ENCODE measurements at places on chromosomes 11 and 22.

GRCh38 chr11:18590571-18590970, 2.0 kb upstream of the UEVLD start:
- DNase-seq = no peak

DNA sequence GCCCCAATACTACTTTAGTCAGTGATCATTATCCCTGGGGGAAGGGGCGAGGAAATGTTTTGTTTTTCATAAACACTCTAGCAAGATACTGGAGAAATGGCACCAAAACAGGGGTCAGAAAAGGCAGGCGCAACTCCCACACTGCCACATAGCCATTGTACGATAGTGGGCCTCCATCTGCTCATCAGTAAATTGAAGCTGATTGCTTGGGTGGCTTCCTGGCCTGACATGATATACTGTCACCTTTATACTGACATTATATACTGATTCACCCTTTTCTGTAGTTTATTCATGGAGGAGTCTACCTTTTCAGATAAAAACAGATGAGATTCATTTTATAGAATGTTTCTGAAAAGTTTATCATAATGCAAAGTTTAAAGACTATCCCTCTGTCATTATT, 51.6 kb upstream of the CCDC34 start:
- DNase-seq = no peak

DNA sequence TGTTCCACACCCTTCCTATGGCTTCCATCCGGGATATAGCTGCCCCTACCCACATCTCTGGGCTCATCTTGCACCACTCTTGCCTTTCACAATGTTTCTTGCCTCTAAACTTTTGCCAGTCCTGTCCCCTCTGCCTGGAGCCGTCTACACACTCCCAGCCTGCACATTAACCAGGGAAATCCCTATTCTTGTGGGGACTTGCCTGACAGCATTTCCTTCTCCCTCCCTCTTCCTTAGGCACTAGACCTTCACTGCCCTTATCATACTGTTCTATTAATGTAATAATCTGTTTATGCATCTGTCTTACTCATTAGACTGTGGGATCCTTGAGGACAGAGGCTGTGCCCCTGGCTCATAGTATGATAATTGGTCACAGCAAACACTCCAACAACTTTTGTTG, 5.8 kb upstream of the TTC12 start:
- DNase-seq = no peak

- DNase-seq = no peak
These were observed 75.6 kb downstream of the BLID start for GRCh38 chr11:122040464-122040863.

DNA sequence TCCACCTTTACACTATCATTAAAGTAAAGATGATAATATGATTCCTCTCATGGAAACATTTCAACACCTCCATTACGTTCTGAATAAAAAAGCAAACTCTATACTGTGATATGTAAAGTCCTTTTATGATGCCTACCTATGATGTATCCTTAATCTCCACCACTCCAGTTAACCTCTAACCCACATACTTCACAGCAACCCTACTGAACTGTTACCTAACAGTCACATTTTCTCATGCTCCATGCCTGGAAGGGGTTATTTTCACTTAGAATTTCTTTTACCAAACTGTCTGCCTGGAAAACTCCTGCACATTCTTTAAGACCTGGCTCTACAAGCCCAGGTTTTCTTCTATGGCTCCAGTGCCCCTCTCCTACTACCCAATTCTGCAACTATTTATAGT, 129.1 kb downstream of the FCHSD2 start:
- no peak for DNase-seq

DNA sequence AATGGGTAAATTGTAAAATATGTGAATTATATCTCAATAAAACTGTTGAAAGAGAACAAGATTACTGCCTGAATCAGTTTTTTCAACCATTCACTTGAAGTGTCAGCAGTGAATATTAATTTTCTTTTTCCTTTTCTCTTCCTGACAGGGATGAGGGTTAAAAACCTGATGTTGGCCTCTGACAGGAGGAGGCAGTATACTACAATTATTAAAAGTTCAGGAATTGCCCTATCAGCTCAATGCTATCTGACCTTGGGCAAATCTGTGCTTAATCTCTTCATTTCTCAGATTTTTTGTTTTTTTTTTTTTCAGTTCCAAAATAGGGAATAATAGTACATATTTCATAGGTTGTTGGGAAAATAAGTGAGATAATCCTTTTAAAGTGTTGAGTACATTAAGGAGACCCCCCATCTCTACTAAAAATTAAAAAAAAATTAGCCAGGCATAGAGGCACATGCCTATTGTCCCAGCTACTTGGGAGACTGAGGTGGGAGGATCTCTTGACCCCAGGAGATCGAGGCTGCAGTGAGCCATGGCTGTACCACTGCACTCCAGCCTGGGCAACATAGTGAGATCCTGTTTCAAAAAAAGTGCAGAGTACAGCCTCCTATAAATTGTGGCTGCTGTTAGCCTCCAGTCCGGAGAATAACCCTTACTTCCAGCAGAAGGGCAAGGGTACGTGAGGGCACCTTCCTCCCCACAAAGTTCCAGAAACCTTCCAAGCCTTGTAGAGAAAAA, 48.8 kb downstream of the TRIM44 start:
- DNase-seq = no peak

GRCh38 chr22:41900652-41901312, 14.1 kb downstream of the SHISA8 start:
- DNase-seq = no peak

DNA sequence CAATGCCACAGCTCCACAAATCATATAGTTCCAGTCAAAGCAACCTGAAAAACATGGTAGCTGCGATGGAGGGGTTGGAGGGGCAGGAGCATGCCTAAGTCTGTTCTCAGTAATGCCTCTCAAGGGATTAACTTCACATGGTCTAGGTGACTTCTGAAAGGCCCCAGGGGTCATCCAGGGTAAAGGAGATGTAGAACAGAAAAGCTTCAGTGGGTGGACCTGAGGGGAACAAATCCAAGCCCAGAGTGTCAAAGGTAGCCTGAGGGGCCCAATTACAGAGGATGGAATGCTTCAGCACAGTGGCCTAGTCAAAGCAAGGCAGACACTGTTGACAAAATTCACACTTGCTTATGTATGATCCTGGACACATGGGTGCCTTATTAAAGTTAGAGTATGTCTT, 23.3 kb downstream of the OR4D9 start:
- DNase-seq = no peak

DNA sequence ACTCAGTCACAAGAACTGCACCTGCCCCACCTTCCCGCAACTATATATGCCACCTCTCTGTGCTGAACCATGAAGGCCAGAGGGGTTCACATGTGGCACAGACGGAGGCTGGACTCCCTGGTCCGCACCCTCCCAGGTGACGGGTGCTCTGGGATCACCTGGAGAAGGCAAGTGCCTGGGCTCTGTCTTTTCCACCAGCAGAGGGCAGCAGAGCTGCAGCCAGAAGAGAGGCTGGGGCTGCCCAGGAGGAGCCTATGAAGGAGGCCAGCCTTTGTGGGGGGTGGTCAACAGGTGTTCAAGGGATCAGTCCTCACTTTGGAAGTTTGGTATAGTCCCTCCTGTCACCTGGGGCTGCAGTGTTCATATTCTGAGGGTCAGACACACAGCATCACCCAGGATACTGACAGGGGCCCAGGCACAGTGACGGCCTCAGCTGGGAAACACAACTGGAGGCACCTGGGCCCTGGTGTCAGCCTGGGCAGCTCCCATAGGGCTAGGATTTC, 39.2 kb upstream of the IGLL5 start:
- peak; percentile 13 for DNase-seq

DNA sequence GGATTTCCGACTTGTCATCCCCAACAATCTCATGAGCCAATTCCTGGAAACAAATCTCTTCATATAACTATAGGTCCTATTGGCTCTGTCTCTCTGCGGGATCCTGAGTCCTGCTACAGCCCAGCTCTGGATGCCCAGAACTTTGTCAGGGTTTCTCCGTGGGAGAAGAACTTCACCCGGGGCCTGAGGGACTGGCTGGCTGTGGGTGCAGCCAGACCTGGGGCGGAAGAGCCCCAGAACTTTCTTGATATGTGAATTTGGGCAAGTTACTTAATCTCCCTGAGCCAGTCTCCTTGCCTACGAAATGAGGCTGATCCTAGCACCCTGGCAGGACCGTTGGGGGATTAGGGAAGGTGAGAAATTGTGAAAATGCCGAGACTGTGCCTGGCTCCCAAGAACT, 6.6 kb upstream of the TRIM29 start:
- DNase-seq = no peak

DNA sequence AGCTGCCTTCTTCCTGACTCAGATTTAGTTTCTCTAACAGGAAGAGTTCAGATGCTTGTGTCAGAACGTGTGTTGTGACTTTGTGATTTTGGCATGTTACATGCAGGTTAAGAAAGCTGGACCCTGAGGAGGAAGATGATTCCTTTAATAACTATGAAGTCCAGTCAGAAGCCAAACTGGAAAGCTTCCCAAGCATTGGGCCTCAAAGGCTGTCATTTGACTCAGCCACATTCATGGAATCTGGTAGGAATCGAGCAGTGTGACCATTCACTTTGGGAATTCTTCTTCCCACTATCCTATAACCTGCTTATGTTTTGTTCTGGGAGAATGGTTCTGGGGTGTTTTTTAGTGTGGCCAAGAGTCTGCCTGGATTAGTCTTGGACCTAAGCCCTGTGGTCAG, 48.0 kb downstream of the CABIN1 start:
- DNase-seq = no peak

DNA sequence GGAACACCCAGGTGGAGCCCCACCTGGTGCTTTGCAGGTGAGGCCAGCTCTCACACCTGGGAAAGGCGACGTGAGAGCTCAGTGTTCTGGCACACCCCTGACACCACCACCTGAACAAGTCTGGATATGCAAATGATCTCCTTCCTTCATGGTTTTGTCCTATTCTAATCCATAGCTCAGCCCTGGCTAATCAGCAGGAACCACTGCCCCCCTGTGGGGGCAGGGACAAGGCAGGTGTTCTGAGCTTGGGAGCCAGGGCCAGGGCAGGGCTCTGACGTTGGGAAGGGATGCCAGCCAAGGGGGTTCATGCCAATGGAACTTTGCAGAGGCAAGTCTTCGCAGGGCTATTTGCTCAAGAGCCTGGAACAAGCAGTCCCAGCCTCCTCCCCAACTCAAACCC, 144.2 kb downstream of the TRIM29 start:
- DNase-seq = no peak

DNA sequence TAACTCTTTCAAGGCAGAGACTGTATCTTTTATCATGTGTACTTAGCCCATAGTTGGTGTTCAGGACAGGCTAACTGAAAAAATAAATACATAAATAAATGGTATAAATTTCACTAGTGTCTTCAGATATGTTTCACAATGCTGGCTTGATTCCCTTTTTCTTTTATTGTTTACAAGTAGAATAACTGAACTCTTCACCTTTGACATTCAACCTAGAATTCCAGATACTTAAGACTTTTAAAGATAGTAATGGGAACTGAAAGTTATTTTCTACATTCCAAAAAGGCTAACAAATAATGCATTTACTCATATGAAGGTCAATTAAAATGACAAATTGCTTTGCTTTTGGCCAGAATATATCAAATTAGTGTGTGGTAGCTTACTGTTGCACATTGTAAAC, 411.3 kb upstream of the TENM4 start:
- DNase-seq = no peak

GRCh38 chr22:48750826-48751440, 1076.7 kb downstream of the BRD1 start:
- DNase-seq = no peak

GRCh38 chr11:100681064-100681502, 6.0 kb upstream of the ARHGAP42 start:
- peak; percentile 15 for DNase-seq

GRCh38 chr11:18243783-18244362, 4.6 kb downstream of the SAA2 start:
- DNase-seq = peak; percentile 46

DNA sequence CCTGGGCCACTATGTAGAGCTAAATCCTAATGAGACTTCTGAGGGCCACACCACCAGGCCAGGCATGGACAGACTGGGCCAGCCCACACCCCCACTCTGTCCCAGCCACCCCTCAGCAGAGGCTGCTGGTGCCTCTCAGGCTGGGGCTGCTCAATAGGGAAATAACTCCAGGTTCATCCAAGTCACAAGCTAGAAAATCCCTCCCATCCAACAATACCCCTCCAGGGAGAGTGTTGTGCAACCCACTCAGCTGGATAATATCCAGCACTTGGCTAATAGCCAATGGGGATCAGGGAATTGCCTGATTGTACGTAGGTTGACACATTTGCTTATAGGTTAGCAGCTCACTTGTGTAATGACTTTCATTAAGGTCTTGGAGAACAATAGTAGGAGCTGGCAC, 64.1 kb upstream of the WNT11 start:
- DNase-seq = no peak

DNA sequence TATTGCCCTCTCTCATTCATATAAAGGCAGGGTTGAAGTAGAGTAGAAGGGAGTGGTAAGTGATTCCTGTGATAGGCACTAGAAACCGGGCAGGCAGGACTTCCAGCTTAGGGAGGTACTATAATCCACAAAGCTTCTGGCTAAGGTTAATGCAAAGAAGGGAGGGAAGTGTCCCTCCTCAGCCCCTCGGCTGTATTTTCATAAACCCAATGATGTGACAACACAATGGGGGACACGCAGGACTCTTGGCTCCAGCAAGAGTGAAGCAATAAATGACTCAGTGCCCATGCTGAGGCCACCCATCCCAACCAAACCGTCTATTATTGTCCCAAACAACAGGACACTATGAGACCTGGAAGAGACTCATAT, 90.7 kb downstream of the ETS1 start:
- DNase-seq = no peak

DNA sequence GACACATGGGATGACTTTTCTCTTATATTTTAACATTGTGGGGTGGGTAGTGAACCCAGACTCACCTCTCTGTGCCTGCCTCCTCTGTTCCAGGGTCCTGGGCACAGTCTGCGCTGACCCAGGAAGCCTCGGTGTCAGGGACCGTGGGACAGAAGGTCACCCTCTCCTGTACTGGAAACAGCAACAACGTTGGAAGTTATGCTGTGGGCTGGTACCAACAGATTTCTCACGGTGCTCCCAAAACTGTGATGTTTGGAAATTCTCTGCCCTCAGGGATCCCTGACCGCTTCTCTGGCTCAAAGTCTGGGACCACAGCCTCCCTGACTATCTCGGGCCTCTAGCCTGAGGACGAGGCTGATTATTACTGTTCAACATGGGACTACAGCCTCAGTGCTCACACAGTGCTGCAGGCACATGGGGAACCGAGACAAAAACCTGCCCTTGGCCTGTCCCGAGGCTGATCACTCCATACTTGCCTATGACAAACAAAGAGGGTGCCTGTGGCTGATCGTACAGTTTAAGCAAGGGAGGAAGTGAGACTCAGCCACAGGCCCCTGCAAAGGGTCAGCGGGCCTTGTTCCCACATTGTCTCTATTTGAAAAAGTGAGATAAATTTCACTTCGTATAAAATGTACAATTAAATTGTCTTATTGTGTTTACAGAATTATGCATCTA, 43.7 kb upstream of the TOP3B start:
- no peak for DNase-seq

GRCh38 chr11:20122131-20122530, 38.1 kb downstream of the DBX1 start:
- no peak for DNase-seq

- DNase-seq = no peak
These were observed 1061.7 kb upstream of the TENM4 start for GRCh38 chr11:80502511-80502910.

Measured in smooth muscle cell of the brain vasculature (primary cell).